ENCODE measurements at places on chromosomes 7 and 10.
A peak's percentile ranks its signal among the peaks of the same experiment; 100 is the strongest.

DNA sequence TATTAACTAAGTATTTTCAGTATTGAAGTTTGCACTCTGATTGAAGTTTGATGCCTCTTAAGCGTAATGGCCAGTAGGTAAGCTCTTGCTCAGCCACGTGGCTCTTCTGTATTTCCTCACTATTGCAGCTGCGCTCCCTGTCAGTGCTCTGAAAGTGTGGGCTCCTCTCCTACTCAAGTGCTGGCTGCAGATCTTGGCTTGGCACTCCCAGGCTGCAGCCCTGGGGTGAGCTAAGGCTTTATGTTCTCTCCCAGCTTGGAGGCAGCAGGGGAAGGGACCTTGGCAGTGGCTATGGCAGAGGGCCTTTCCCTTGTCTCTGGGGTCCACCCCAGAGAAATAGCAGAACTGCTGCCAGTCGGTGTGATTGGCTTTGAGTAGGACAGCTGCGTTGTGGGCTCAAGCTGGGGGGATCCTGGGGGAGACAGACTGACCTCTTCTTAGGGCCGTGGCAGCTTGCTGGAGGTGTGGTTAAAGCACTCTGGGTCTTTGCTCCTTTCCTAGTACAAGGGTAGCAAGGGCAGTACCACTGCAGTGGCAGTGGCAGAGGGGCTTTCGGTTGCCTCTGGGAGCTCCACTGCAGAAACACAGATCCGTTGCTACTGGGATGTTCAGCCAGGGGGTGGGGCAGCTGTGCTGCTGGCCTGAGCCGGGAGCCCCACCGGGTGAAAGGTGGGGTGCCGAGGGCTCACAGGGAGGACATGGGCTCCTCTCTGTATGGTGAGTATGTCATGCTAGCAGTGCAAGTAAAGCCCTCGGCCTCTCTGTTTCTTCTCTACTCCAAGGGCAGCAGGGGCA is 100.5 kb downstream of the GLCCI1 start:
- no peak for DNase-seq

- DNase-seq: no peak
Measured at GRCh38 chr10:4194231-4194630, 409.2 kb upstream of the KLF6 start.

GRCh38 chr7:155358066-155358947 is 60.6 kb downstream of the INSIG1 start:
- peak; percentile 56 for DNase-seq

- DNase-seq: no peak
Measured at GRCh38 chr10:104925232-104925851, 284.3 kb downstream of the SORCS3 start.

GRCh38 chr10:101782811-101783735 is at the start of gene NPM3:
Gene NPM3 (minus strand): TSS chr10:101783446. CDS start chr10:101783390, 56 bp downstream.
- peak; percentile 95 for DNase-seq

- DNase-seq: no peak
Measured at GRCh38 chr7:142873871-142874270, 11.7 kb downstream of the TRPV6 start.
